Neural crest cell (in vitro differentiated cells): ENCODE measurements at places on chromosomes 13 and 19.

DNA sequence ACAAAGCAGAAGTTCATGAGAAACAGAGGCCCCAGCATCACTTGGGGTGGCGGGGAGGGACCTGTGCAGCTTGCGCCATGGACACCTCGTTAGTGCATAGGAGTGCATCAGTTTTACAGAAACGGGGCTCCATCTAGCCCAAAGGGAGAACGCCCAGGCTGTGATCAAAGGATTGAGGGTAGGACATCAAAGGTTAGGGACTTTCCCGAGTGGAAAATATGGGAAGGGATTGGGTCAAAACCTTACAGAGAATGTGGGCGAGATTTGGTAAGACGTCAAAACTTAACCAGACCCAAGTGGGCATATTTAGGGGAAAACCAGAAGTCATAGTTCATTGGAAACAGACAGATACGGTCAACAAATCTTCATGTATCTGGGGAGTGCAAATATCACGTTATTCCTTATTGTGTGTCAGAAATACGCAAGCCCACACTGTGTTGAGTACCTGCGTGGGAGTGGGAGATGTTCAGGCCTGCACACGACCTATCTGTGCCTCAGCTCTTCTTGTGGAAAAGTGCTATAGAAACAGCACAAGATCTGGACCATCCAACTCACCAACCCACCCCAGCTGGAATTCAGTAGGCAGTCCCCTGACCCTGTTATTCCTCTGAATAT lies 9.4 kb upstream of the GRAMD1A start:
- DNase-seq: no peak

GRCh38 chr13:23749288-23749873 lies 139.8 kb downstream of the MIPEP start:
- no peak for DNase-seq

- no peak for DNase-seq
Measured at GRCh38 chr19:39470724-39471339, 9.8 kb upstream of the TIMM50 start.

DNA sequence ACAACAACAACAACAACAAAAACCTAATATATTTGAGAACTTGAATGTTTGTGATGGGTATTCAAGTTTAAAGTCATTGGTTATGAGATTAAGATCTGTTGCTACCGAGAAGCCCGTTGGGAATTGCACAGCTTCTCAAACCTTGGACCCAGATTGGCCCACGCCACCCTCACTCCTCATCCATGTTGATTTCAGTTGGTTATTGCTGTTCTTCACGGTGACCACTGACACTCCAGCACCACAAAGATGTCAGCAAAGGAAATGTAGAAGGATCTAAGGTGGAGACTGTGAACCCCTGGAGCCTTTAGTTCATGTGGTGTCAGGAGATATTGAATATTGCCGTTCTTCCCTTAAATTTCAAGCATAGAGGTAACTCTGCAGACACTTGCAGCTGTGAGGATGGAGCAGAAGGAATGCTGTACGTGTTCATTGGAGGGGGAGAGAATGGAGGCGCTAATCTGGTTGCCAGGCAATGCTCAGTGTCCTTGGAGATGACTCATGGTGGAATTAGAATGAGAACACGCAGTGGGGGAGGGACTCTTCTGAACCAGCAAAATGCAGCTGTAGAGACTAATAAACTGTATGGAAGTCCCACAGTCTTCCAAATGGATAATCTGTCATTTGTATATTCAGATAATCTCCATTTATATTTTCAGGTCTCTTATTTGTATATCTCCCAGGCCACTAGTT lies 20.8 kb upstream of the ZNF835 start:
- no peak for DNase-seq

DNA sequence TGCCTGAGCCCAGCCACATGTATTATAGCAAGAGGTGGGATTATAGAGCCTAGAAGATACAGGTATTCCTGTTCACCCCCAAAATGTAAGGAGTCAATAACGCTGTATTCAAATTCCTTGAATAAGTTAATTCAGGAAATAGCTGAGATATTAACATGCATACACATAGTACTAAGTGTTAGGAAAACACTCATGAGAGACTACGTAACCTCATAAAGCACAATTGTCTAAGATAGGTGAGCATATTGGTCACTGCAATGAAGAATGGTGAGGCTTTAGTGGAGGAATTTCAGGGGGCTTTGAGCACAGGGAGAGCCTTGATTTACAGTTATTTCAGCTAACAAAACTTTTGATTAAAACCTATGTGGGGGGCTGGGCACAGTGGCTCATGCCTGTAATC lies 161.6 kb downstream of the LMO7 start:
- no peak for DNase-seq

- DNase-seq: peak; percentile 3
Measured at GRCh38 chr13:86003029-86003428, 203.8 kb upstream of the SLITRK6 start.

DNA sequence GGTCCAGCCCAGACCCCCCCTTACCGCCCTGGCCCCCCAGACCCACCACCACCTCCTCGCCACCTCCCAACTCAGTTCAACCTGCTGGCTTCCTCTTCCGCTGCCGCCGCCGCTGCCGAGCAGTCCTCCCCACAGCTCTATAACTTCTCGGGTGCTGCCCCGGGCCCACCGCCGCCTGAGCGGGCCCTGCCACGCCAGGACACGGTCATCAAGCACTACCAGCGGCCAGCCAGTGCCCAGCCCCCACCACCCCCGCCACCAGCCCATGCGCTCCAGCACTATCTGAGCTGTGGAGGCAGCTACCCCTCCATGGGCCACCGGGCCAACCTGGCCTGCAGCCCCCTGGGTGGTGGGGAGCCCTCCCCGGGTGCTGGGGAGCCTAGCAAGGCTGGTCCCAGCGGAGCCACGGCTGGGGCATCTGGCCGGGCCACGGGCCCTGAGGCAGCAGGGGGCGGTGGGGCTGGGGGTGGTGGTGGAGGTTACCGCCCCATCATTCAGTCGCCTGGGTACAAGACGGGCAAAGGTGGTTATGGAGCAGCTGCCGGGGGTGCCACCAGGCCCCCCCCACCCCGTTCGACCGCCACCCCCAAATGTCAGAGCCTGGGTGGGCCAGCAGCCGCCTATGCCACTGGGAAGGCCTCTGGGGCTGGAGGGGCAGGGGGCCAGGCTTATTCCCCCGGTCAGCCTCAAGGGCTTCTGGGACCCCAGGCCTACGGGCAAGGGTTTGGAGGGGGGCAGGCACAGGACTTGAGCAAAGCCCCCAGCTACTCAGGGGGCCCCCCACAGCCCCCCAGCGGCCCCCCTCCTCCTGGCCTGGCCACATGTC lies 4.2 kb downstream of the PRR12 start:
- DNase-seq: no peak

GRCh38 chr13:90633849-90634248 lies 713.6 kb upstream of the MIR17HG start:
- no peak for DNase-seq

DNA sequence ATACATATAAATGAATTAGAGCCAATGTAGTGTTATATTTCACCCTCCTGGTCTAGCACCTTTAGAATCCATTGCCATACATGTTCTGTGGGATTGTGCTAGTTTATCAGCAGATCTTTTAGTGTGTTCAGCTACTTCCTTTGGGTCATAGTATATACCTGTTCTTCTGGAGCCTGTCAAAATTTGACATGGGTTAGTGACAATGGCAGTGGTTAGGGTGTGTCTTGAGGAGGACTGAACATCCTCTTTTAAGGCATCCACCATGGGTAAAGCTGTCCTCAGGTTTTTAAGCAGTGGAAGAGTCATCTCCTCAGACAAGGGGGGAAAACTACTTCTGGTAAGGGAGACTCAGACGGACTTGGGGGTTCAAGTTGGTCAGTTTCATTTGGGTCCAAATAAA lies 29.4 kb downstream of the DNAJC3 start:
- DNase-seq: no peak

- DNase-seq: no peak
Measured at GRCh38 chr13:112574416-112574815, 13.5 kb downstream of the TUBGCP3 start.

DNA sequence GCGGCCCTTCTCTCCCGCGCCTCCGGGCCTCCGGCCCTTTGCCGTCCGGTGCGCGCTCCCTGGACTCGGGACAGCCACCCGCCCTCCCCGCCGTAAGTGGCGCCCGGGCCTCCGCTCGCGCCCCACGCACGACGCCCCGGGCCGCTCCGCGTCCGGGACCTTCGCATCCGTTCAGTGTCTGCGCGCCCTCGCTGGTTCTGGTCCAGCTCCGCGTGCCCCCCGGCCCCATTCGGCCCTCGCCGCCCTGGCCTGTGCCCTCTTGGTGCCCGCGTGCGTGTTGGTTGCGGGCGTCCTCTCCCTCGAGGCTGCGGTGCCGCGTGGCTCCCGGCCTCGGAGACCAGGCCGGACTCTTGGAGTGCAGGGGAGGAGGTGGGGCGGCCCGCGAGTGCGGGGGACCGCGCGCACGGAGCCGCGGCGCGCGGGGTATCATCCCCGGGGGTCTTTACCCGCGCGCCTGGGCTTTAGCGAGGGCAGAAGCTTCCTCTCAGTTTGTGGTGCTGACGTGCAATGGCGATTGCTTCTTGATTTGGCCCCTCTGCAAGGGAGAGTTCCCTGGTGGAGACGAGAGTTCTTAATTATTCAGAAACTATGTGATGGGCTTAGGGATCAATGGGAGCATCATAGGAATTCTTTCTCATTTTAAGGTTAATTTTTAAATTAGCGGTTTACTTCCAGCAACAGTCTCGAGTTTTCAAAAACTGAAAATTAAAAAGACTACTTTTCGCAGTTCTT lies 757 bp downstream of the WASF3 start:
- DNase-seq: peak; percentile 16

DNA sequence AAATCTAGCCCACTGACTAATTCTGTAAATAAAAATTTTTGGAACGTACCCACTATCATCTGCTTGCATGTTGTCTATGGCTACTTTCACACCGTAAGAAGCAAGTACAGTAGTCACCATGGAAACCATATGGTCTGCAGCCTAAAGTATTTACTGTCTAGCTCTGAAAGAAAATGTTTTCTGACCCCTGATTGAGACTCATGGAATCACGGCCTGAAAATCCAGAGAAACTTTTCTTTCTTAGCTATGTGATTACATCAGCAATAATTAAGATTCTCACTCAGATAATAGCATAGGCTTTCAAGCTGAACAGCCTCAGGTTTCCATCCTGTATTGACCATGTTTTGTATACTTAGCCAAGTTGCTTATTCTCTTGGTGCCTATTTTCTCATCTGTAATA lies 264.6 kb downstream of the NHLRC3 start:
- DNase-seq: no peak

DNA sequence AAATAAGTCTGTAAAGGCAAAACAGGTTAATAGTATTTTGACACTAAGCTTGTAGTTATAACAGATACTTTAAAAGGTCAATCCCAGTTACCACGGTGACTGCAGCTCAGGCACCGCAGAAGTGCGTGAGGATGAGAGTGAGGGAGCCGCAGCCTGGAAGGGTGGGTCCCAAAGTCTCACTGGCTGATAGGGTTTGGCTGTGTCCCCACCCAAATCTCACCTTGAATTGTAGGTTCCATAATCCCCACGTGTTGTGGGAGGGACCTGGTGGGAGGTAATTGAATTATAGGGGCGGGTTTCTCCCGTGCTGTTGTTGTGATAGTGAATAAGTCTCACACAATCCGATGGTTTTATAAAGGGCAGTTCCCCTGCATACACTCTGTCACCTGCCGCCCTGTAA lies 40.0 kb upstream of the GAS6 start:
- no peak for DNase-seq

DNA sequence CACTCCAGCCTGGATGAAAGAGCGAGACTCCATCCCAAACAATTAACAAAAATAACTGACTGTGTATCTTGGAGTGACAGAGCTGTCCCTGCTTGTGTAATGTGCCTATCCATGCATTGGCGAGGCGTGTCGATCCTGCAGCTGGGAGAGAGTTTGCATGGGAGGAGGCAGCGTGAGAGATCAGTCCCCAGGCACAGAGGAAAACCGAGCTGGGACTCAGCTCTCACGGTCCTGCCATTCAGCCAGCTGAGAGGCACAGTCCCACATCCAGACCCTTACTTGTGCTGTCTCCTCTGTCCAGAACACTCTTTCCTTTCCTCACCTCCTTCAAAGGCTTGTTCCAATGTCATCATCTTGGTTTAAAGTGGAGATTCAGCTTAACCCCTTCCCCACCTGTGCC lies 11.9 kb upstream of the SULT2B1 start:
- no peak for DNase-seq

DNA sequence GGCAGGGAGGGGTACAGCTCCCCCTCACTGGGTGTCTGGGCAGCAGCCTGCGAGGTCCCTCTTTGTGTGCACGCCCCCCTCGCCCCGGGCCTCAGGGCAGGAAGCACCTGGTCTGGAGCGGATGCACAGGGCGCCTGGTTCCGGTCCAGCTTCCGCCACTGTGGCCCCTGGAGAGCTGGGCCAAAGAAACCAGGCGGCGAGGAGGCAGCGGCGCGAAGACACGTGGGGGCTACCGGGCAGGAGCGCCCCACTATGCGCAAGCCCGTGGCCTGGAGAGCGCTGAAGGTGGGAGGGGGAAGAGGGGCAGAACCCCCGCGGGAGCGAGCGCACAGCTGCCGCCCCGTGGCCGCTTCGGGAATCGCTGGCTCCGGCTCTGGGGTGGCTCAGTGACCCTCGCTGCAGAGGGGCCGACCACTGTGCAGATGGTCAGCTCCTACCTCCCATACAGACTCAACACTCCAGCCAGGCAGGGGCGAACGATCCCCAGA lies 1.7 kb upstream of the LYL1 start:
- peak; percentile 56 for DNase-seq

DNA sequence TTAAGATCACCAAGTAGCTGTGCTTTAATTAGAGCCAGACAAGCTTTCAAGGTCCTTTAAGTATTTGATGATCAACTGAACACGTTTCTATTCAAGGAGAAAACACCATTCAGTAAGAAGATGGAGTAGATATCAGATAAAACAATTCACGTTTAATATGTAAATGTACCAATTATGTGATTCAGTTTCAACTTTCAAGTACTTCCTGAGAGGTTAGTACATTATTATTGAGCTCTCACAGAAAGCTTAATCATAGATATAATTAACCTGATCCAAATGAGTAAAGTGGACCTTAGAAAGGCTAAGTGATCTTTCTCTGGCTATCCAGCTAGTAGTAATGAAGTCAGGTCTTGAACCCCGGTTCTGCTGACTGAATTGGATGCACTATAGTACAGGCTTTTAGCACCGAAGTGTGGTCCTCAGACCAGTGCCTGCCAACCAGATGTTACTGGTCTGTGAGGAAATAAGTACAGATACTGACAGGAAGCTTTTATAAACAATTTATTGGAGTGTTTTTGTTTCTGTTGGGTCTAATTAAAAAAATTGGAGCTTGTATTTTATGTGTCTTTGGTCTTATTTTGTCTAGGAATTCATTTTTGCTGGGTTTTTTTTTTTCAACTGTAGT lies 10.2 kb downstream of the CLN5 start:
- no peak for DNase-seq
